CD4-positive, alpha-beta memory T cell (primary cell): ENCODE measurements at places on chromosomes 5 and 9. TPM values are rescaled to one million over a fixed set of nuclear protein-coding genes. Genes with fewer than 3 reads are reported as not detected.

- DNase-seq = no peak
These were observed 25.1 kb downstream of the ADAMTSL1 start for GRCh38 chr9:18499062-18499461.

- DNase-seq = no peak
These were observed 363.6 kb downstream of the ANXA1 start for GRCh38 chr9:73515216-73515615.

- DNase-seq = no peak
These were observed 148.3 kb upstream of the IER5L start for GRCh38 chr9:129326061-129327005.

- no peak for DNase-seq
These were observed 427 bp downstream of the SERINC5 start for GRCh38 chr5:80255431-80255810.

GRCh38 chr5:62794456-62794855 lies 215.8 kb downstream of the LRRC70 start:
- DNase-seq = no peak

DNA sequence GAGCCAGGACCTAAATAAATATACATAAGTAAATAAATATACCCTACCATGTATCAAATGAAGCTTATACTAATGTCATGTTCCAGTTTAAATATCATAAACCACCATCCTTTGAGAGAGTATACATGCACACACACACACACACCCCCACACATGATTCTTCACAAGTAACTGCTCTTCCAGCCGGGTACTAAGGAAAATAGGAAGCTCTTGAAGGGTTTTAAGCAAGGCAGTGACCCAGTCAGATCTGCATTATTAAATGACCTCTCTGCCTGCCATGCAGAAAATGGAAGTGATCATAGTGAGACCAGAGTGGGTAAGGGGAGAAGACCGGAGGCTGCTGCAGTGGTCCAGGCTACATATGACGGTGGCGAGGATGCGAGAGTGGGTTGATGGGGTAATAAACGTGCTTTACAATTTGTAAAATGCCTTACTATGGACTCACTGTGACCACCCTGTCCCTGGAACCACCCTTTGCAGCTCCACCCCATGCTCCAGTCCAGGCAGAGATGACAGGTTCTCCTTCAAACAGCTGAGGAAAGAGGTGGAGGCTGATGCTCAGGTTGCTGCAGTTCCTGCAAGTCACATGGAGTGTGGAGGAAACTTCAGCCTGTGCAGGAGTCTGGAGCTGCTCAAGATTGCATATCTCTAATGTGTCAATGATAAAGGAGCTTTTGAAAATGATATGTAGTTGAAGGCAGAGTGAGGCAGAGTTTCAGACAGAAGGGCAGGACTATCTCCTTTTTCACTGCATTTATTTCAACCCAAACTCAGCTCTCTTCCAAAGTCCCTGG lies 38.8 kb upstream of the NDFIP1 start:
- no peak for DNase-seq

- no peak for DNase-seq
These were observed 887 bp downstream of the PTPDC1 start for GRCh38 chr9:94085062-94085639.

GRCh38 chr9:98943682-98944056 lies at the start of gene COL15A1:
COL15A1 (plus strand) TSS chr9:98943907; CDS start chr9:98944062, 155 bp downstream.
- no peak for DNase-seq

GRCh38 chr9:86464242-86464641 lies 110.0 kb upstream of the TUT7 start:
- DNase-seq = no peak

GRCh38 chr9:135950135-135950682 lies 11.0 kb downstream of the UBAC1 start:
- DNase-seq = no peak

DNA sequence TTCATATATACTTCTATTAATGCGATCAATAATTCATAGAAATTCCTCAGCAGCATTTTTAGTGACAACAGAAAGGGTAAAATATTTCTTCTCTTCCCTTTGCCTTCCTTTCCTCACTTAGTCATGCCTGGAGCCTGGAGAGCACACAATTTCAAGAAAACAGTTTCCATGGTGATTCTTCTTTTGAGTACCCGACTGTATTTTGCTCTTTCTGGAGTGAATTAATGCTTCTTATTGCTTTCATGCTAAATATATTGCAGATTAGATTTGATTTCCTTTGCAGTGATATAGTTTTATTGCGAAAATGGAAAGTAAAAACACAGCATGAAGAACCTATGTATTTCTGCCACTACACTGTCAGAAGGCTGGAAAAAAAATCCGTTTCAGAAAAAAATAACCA lies 153.5 kb downstream of the PPP2R2B start:
- DNase-seq = no peak

CCL27 gene
- 0.59 TPM for polyA plus RNA-seq

FBLL1 gene
- polyA plus RNA-seq = not detected

DNA sequence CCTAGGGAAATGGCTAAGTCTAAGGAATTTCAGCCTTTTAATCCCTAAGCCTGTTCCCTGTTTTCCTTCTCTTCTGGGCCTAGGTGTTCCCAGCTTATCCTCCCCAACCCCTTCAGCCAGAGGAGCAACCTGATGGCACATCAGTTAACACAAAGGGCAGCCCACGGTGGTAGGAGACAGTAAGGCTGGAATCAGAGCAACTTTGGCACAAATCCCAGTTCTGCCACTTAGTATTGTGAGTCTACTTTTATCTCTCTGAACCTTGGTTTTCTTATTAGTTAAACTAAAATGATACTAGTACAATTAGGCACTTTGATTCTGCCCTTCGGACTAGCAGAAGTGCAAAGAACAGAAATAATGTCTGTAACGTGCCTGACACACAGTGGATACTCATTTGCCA lies 246.8 kb downstream of the SAXO1 start:
- DNase-seq = no peak

GRCh38 chr9:129716091-129716490 lies 36.8 kb downstream of the PTGES start:
- DNase-seq = no peak

- no peak for DNase-seq
These were observed 34.8 kb downstream of the TRPC7 start for GRCh38 chr5:136330353-136331038.

SARDH gene
- polyA plus RNA-seq = 2.5 TPM

DNA sequence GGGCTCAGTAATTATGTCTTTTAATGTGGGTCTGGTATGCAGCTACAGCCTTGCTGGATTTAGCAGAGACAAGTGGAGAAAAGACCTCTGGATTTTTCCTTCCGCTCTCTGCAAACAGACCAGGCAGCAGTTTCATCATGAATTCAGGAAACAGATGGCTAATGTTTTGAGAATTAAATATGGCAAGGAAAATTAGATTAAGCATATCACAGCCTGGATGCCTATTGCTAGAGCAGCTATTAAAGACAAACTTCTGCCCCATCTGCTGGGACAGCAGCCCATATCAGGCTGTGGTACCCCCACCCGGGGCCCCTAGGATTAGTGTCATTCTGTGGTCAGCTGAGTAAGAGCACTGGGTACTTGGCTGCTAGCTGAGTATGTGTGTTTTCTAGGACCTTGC lies 6.2 kb downstream of the SKP2 start:
- no peak for DNase-seq

DNA sequence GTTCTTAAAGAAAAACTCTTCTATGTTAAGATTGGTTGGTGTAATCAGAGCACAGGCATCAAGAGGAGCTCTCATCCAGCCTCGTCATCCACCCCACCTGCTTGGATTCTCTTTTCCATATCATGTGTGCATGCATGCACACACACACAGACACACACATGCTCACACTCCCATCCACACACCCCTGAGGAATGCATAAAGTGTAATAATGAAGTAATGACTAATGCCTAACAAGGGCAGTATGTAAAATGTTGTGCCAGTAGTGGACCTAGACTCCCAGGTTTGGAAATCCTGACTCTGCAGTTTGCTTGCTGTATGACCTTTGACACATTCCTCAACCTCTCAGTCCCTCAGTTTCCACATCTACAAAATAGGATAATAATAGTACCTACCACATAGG lies 280.0 kb upstream of the ANKRD55 start:
- no peak for DNase-seq

DNA sequence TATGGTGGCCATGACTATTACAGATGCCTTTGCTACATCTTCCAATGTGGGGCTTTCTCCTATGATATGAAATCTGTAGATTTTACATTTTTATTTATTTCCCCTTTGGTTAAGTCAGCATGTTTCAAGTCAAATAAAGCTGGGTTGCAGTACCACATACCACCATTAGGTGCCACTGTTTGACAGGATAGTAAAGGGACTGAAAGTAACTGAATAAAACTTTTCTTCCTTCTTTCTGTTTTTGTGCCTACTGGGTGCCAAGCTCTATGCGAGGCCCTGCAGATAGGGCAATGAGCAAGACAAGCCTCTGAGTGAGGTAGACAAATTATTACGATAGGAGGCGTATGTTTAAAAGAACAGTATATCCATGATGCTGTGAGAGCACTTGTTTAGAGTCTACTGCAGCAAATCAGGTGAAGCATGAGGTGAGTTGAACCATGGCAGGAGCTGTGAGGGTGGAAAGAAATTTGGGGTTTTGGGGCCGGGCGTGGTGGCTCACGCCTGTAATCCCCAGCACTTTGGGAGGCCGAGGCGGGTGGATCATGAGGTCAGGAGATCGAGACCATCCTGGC lies 64.8 kb downstream of the GDNF start:
- DNase-seq = no peak

- no peak for DNase-seq
These were observed 293.2 kb downstream of the ARHGAP26 start for GRCh38 chr5:143063175-143063970.
